Peyer's patch (tissue), 4 donors: ENCODE measurements at places on chromosomes 2 and 18. TPM values are rescaled to one million over a fixed set of nuclear protein-coding genes. Genes with fewer than 3 reads are reported as not detected.

DNA sequence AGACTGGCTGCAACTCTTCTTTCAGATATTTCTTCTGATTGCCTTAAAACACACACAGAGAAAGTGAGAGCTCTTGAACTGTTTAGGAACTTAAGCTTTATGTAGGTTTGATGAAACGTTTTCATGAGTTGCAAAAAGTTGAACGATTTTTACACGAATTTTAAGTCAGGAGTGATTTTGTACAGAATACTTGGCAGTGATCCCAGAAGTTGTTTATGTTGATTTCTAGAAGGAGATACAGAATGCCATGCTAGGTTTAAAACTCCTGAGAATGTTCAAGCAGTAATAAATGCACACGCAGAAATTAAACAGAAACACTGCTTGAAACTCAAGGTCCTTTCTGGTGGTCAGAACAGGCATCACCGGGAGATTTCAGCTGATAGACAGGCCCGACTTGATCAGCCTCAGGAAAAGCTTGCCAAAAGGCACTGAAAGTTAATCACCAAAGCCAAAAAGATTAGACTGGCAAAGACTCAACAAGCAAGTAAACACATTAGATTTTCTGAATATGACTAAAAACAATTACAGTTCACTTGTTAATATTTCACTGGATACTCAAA is 123.1 kb downstream of the SOCS6 start:
- no peak for DNase-seq

GRCh38 chr2:215590010-215590745 is 154.3 kb upstream of the FN1 start:
- DNase-seq, result no peak

- no peak for DNase-seq
Measured at GRCh38 chr2:216774180-216774579, 78.8 kb upstream of the IGFBP5 start.

- DNase-seq, result no peak
Measured at GRCh38 chr2:204024503-204024902, 87.9 kb downstream of the ICOS start.

DNA sequence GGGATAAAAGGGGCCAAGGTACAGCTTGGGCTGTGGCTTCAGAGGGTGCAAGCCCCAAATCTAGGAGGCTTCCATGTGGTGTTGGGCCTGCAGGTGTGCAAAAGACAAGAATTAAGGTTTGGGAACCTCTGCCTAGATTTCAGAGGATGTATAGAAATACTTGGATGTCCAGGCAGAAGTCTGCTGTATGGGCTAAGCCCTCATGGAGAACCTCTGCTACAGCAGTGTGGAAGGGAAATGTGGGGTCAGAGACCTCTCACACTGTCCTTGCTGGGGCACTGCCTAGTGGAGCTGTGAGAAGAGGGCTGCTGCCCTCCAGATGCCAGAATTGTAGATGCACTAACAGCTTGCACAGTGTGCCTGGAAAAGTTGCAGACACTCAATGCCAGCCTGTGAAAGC is 880.6 kb upstream of the ID2 start:
- DNase-seq, result no peak

Gene PCARE
- total RNA-seq, result not detected

GRCh38 chr2:169867579-169867978 is 40.3 kb downstream of the UBR3 start:
- no peak for DNase-seq

DNA sequence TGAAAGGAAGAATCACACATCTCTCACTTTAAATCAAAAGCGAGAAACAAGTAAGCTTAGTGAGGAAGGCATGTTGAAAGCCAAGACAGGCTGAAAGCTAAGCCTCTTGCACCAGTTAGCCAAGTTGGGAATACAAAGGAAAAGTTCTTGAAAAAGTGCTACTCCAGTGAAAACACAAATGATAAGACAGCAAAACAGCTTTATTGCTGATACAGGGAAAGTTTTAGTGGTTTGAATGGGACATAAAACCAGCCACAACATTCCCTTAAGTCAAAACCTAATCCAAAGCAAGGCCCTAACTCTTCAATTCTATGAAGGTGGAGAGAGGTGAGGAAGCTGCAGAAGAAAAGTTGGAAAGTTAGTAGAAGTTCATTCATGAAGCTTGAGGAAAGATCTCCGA is 28.0 kb downstream of the LIMS1 start:
- DNase-seq, result no peak

- no peak for DNase-seq
Measured at GRCh38 chr2:38706846-38707345, 41.0 kb downstream of the GALM start.

- no peak for DNase-seq
Measured at GRCh38 chr18:25467226-25467987, 115.4 kb upstream of the ZNF521 start.

- no peak for DNase-seq
Measured at GRCh38 chr2:144237830-144238627, 281.9 kb downstream of the ZEB2 start.

DNA sequence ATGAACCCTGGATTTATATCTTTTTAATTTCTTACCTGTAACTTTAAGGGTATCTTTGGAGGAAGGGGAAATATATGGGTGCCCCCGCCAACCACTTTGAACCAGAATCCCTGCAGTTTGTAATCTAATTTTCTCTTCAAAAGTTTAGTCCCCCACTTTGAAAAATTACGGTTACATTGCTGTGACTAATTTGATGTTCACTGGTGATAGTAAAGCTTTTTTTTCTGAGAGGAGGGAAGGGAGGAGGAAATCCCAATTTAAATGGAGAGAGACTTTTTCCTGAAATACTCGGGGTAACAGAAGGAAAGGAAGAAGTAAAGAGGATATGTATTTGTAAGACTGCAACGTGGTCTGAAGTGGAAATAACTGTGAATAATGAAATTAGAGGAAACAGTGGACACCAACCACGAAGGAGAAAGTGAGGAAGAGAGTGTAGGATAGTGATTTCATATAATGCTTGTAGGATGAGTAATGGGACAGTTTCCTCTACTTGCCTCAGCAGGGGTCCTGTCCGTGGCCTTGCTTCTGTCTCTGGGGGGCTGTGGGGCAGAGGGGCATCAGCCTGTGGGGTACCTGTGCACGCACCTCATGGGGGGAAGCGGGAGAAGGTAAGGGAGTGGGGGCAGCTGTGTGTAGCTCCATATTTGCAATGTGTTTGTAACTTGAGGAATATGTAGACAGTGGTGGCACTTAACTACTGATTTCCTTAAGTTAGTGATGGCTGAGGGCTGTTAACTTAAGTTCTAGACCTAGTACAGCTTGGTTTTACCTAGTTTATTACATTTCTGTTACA is 161.1 kb downstream of the LTBP1 start:
- DNase-seq, result no peak

Gene PROKR1
- not detected for total RNA-seq

Gene ST6GAL2
- 0.27 TPM for total RNA-seq

- no peak for DNase-seq
Measured at GRCh38 chr2:72263043-72263775, 115.5 kb upstream of the CYP26B1 start.
